ENCODE measurements at places on chromosomes 1 and 21.

GRCh38 chr1:89041119-89041641, 18.5 kb upstream of the GBP3 start:
- DNase-seq, result no peak

DNA sequence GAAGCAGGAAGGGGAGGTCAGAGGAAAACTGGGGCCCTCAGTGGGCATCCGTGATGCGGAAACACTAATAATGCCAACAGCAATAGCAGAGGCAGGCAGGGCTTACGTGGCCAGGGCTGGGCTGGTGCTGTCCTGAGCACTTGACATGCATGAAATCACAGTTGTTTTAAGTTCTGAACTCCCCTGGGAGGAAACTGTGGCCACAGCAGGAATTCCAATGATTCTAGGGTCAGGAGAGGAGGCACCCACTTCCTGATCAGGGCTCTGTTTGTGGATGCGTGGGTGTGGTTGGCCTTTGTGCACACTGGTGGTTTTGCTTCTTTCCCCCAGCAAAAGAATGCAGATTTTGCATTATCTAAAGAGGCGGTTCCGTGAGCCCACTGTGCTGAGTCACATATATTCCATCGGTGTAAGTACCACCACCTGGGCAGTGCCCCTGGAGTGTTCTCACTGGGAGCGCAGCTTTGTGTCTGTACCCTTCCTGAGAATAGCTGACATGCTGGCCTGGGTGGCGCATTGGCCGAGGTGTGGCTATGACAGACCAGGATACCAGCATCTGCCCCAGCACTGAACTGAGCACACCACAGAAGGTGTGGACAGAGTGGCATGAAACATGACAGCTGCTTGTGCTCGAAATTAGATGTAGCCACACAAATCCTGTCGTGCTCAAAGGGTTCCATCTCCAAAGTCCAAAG, 71.0 kb downstream of the PDE9A start:
- DNase-seq, result no peak

GRCh38 chr1:98870959-98871903, 133.4 kb downstream of the PLPPR5 start:
- DNase-seq, result no peak

- DNase-seq, result no peak
Observed at GRCh38 chr1:36380143-36380619, 5.5 kb downstream of the STK40 start.

- DNase-seq, result no peak
Observed at GRCh38 chr1:247317702-247318101, 14.0 kb downstream of the ZNF496 start.

- no peak for DNase-seq
Observed at GRCh38 chr1:193540511-193540910, 354.1 kb upstream of the B3GALT2 start.

DNA sequence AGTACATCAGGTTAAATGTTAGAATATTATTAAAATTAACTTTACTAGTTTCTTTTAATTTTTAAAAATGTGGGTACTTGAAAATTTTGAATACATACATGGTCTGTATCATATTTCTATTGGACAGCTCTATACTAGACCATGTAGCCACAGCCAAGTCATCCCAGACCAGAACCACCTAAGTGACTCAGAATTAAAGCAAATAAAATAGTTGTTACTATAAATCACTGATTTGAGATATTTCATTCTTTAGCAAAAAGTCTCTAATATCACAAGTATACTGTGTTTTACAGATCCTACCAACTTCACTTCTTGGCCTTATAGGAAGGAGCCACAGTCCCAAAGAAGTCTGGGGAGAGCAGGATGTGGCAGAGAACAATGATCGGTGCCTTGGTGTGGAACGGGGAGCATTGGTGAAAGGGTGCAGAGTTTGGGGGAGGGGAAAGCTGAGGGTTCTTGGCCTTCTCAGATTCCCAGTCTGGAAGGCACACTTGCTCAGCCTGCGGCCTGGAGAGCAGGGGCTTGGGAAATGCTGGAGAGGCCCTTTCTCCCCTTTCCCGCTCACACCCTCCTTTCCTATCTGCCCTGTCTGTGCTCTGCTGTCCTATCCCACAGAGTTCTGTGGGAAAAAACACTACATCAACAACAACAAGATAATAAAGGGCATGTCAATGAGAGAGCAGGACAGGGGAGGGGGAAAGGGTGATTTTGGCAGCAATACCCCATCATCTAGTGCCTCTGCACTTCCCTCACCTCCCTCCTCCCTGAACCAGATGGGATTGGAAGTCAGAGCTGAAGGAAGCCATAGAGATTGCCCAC, 122.1 kb downstream of the NGF start:
- DNase-seq, result no peak

GRCh38 chr1:40690771-40691537, 550 bp upstream of the NFYC start:
- DNase-seq, result no peak

DNA sequence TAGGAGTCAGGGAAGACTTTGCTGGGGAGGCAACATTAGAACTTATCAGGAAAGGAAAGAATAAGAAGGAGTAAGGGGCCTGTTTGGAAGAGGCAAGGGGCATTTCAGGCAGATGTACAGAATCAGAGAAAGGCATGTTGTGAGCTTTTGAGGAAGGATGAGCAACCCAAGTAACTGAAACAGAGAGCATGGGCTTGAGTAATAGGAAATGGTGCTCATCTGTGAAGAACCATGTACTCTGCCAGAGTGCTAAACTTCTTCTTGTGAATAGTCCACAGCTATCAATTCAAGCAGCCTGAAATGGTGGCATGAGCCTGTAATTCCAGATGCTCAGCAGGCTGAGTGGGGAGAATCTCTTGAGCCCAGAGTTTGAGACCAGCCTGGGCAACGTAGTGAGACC, 19.2 kb upstream of the PIGK start:
- no peak for DNase-seq

DNA sequence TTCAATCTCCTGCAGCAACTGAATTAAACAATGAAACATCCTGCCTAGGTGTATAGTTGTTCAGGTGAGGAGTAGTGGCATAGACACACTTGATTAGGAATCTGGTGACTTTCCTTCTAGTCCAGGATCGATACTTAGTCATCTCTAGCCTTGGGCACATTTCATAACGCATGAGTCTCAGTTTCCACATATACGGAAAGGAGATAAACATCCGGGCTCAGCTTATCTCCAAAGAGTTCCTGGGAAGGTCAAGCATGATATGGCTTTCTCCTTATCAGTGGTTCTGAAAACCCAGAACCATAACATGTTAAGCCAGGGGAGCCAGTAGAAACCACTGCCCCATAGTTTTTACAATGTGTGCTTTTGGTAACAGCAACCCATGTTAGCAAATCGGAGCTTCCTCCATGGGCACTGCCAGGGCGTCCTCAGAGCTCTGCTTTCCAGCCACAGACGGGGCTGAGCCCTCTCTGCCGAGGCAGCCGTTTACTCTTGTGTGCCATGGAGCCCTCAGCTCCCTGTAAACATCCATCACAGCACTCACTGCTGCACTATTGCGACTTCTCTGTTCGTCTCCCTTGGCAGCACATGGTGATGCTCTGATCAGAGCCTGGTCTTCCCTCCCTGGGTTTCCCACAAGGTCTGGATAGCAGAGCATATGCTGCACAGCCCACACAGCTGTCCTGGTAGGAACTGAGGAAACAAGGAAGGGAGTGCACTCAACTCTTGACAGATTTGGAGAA, 34.6 kb downstream of the RUNX1 start:
- DNase-seq, result no peak

- DNase-seq, result no peak
Observed at GRCh38 chr1:235710687-235711086, 61.1 kb upstream of the GNG4 start.

DNA sequence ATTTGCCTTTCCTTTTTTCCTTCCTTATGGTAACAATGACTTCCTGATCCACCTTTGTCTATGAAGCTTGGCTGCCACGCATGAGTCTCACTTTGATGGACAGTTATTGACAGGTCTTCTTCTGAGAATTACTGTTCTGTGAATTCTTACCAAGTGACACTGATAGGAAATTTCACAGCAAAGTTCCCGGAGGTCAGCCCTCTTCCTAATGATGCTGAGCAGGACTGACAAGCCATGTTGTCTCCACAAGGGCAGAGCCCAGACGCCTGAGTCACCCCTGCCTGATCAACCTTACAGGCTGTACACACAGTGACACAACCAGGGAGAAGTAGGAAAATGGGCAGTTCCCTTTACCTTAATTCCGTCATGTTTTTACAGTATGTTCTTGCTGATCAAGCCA, 44.2 kb downstream of the ZC3H11B start:
- DNase-seq, result no peak

DNA sequence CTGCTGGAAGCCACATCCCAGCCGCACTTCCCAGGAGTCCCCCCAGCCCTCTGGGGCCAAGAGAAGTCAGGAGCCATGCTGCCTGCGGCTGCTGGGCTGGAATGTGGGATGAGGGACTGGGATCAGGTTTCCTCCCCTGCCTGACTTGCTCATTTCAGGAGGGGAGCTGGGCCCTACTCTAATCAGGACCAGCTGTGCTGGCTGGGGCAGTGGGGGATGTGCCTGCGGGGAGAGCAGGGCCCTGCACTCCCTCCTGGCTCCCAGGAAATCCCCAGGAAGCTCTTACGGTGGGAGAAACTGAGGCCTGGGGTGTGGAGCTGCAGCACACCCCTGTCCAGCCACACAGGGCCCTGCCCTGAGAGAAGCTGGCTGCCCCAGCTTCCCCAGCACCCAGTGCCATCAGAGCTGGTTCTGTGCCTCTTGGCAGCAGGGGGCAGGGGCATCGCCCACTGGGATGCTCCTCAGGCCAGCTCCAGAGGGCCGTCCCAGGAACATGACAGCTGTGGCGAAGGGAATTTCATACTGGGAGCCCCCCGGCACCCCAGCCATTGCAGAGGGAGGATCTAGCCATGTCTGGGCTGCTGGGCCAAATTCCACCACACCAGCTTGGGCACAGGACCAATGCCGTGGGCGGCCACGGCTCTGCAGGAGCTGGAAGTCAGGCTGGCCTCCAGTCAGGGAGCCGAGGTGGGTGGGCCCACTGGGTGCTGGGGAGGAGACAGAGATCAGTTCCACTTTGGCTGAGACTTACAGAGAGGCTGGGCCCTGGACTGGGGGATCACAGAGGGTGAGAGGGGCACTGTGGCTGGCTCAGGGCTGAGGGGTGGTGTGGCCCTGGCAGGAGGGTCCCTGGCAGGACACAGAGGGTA, 21.3 kb upstream of the PRSS38 start:
- DNase-seq, result no peak

- DNase-seq, result no peak
Observed at GRCh38 chr1:112798292-112798691, 83.2 kb upstream of the PPM1J start.

DNA sequence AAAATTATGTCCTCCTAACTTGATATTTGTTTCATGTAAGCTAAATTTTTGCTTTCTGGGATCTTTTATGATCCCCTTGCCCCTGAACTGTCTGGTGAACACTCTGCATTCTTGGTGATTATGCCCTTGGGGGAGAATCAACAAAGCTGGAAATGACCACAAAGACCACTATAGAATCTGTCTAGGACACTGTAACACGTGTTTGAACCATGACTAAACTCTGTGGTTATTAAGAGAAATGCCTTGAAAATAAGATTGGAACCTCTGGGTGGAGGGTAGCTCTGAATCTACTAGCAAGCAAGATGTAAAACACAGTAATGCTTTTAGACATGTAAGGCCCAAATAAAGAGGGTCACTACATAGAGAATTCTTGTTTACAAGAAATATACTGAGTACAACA, 237.5 kb downstream of the HMCN1 start:
- DNase-seq, result no peak

- DNase-seq, result no peak
Observed at GRCh38 chr1:178844436-178844835, 26.4 kb downstream of the ANGPTL1 start.

DNA sequence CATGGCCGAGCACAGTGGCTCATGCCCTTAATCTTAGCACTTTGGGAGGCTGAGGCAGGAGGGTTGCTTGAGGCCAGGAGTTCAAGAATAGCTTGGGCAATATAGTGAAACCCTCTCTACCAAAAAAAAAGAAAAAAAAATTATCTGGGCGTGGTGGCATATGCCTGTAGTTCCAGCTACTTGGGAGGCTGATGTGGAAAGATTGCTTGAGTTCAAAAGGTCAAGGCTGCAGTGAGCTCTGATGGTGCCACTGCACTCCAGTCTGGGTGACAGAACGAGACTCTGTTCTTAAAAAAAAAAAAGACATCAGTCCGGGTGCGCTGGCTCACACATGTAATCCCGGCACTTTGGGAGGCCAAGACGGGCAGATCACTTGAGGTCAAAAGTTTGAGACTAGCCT, 251.2 kb upstream of the CACYBP start:
- DNase-seq, result no peak

GRCh38 chr1:72724951-72725861, 442.9 kb upstream of the NEGR1 start:
- peak; percentile 29 for DNase-seq

DNA sequence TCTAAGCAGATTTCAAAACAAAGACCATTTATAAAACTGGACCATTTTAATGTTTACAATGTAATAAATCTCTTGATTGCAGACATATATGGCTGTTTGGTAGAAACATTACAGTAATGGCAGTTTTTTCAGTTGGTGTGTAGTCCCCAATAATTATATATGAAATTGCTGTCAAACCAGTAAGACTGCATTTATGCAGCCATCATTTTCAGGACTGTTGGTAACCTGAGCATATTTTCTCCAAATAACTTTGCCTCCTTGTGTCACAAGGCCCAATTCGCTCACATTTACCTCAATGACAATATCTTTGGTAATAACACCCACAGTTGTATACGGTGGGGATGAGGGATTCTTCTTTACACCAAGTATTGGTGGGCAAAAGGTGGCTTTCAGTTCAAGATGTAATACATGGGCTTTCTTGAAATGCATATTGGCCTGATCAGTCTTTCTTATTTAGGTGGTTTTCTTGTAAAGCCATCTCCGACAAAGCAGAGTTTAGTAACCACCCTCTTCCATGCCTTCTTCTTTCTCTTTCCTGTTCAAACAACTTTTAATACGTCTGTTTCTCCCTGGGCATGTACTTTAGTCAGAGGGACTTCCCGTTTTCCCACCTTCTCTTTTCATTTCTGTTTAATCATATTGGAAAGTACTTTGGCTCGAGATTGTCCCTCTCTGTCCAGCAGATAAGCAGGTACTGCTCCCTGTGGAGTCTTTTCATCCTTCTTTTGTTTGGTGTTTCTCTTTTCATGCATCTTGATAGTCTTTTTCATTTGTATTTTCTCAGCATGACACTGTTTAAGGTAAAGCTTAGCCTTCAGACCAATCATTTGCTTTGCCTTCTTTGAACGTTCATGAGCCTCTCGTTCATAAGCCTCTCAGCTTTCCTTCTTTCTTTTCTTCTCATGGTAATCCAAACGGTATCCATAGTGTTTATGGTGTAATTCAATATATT, 30.4 kb downstream of the ATP2B4 start:
- no peak for DNase-seq

- peak; percentile 81 for DNase-seq
Observed at GRCh38 chr1:222634180-222635013, 16.5 kb downstream of the MIA3 start.

GRCh38 chr1:168585937-168586336, 9.5 kb downstream of the XCL1 start:
- no peak for DNase-seq

DNA sequence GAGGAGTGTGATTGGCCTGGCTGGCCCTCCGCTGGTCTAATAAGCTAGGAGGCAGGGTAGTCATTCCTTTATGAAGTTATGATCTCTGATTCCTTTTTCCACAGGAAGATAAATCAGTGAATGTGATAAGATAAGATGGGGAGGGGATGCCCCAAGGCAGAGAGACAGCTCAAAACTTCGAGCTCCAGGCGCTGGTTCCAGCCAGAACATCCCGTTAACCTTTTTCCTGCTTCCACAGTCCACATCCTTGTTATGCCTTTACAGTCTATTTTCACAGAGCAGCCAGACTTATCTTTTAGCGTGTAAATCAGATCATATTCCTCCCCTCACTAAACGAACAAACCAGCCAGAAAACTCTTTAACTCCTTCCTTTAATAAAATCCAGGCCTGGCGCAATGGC, 38.5 kb upstream of the BMP8B start:
- no peak for DNase-seq
